Inflammatory macrophage treated with lipopolysaccharide for 4 hours (primary cell): ENCODE measurements at places on chromosomes 5 and 9.

GRCh38 chr9:82101475-82101874 is 112.9 kb downstream of the SPATA31D1 start:
- no peak for DNase-seq

- no peak for DNase-seq
Measured at GRCh38 chr5:166431456-166431855, 1860.0 kb upstream of the WWC1 start.

GRCh38 chr9:99140685-99141314 is 35.9 kb downstream of the TGFBR1 start:
- DNase-seq = peak; percentile 64

- DNase-seq = no peak
Measured at GRCh38 chr5:133154274-133155075, 102.7 kb downstream of the HSPA4 start.

- DNase-seq = no peak
Measured at GRCh38 chr9:131676431-131676972, 63.4 kb downstream of the RAPGEF1 start.

DNA sequence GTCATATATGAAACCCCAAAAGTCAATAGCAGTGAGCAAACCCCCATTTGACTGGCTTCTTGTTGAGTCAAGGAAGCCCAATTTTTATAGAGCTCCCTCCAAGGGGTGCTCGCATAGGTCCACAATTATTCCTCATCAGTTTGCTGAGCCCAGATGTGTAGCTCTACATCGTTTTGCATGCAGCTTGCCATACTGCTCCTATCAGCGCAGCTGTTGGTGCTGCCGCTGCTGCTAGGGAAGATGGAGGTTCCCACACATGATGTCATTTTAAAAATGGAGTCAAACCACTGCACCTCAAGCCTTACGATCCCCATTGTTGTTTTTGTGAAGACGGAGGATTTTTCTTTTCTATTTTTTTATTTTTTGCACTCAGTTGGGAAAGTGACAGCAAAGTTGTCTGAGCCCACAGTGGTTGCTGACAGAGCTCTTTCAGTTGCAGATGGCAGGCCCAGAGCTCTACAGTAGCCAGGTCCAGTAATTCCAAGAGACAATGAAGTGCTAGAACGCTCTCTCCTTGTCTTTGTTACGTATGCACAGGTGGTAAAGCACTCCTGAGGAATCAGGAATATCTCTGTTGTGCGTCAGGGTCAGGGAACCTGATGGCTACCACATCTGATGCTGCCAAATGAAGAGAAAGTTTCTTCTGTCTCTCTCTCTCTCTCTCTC is 23.2 kb upstream of the C5orf63 start:
- no peak for DNase-seq

GRCh38 chr5:147481376-147481775 is 28.5 kb downstream of the DPYSL3 start:
- DNase-seq = peak; percentile 73

GRCh38 chr9:15724016-15724415 is 171.2 kb downstream of the CCDC171 start:
- no peak for DNase-seq

- DNase-seq = no peak
Measured at GRCh38 chr5:102922799-102923477, 167.8 kb downstream of the PAM start.

- no peak for DNase-seq
Measured at GRCh38 chr9:136761545-136761981, 2.8 kb downstream of the LCN15 start.

GRCh38 chr9:87854580-87854955 is 28.1 kb upstream of the SPATA31E1 start:
- DNase-seq = no peak

DNA sequence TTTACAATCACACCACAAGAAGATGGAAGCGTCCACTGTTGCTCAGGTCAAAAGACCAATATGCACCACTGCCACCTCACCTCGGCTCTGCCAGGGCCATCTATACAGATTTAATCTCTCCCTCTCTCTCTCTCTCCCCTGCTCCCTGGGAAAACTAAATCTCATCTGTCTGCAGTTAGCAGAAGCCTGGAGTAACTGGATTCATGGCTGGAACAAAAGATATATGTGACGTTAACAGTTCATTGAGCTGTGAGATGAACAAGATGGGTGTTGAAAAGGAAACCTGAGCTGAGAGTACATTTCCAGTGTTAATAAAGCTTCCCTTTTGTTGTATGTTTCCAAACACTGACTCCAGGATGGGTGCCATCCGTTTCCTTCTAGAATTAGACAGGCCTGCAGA is 369.7 kb downstream of the CDK5RAP2 start:
- DNase-seq = no peak

DNA sequence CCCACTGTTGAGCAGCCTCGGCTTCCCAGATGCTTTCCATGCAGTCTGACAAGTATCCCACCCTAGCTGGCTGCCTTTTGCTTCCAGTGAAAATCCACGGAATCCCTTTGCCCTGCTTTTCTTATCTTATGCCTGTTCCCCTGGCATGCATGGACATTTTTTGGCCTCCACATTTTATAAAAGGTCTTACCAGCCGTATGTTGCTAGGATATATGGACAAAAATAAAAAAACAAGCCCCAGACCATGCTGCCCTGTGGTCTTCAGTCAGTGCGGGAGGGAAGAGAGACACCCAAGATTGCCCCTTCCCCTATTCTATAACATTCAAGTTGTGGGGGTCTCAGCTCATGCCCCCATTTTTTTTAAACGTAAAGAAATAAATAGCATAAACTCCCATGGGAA is 129.6 kb downstream of the COL23A1 start:
- DNase-seq = no peak

GRCh38 chr9:134101623-134102149 is 33.9 kb upstream of the BRD3 start:
- no peak for DNase-seq

GRCh38 chr9:136172412-136173079 is 32.4 kb downstream of the LHX3 start:
- no peak for DNase-seq

GRCh38 chr5:115626445-115626823 is 598 bp upstream of the TMED7 start:
- DNase-seq = no peak

DNA sequence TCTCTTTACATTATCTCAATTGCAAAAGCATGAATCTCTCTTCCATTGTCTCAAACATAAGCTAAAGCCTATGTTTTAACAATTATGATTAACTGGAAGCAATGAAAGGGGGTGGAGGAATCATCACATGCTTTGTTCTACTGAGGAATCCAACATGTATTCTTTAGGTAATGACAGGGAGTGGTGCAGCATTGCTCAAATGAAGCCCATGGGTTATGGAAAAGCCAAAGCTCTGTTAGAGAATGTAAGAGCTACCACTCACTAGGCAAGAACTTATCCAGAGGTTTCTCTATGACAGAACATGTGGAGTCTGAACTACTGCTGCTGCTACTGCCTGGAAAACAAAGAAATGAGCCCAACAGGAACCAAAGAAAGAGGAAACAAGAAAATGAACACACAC is 28.7 kb downstream of the KIF3A start:
- no peak for DNase-seq

- no peak for DNase-seq
Measured at GRCh38 chr5:84113246-84114105, 271.2 kb downstream of the EDIL3 start.

DNA sequence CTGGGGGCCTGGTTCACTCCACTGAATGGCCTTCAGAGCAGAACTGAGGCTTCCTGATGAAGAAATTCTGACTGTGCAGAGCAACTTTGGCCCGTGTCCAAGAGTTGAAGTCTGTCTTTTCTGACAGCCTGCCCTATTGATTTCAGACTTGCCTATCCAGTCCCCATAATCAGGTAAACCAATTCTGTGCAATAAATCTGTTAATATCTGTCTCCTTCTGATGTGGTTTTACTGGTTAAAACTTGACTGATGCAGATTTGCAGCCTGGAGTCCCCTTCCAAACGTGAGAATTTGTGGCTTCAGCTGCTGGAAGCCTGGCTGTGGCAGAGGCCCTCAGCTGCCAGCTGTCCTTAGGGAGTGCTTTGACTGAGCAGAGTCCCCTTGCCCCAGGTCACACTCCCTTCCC is 283.9 kb upstream of the ANKRD55 start:
- DNase-seq = peak; percentile 61

- DNase-seq = no peak
Measured at GRCh38 chr9:133729617-133730281, 8.4 kb downstream of the SARDH start.

DNA sequence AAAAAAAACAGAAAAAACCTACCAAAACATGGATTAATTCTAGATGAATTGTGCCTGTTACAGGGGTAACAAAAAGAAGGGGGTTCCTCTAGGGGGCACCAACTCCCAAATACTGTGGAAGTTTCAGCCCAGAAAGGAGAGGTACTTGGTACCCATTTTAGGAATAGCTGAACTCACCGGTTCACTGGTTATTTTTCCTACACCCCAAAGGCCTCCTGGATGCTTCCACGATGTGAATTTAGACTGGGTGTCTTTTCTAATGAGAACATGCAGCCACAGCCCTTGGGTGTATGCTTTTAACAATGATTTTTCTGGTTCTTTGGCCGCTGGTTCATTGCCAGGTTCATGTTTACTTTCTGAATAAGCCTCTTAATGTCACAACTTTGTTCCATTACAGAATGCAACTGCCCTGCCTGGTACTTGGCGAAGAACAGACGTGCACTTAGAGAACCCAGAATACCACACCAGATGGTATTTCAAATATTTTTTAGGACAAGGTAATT is 46.7 kb downstream of the GARNL3 start:
- no peak for DNase-seq

- no peak for DNase-seq
Measured at GRCh38 chr5:135434591-135435466, 12.3 kb downstream of the DCANP1 start.

DNA sequence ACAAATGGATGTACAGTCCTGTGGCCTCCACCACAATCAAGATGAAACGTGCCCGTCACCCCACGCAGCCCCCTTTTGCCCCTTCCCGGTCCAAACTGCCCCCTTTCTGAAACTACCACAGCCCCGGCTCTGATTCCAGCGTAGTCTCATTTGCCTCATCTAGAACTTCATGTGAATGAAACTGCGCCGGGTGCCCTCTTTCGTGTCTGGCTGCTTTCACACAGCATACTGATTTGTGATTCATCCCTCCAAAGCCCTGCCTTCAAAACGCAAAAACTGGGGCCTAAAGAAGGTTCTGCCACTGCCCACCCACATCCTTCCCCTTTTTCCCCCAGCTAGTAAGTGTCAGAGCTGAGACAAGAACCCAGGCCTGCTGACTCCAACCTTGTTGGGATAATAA is 31.5 kb upstream of the NCS1 start:
- DNase-seq = peak; percentile 80

- DNase-seq = no peak
Measured at GRCh38 chr5:98157368-98157767, 616.1 kb upstream of the RGMB start.

DNA sequence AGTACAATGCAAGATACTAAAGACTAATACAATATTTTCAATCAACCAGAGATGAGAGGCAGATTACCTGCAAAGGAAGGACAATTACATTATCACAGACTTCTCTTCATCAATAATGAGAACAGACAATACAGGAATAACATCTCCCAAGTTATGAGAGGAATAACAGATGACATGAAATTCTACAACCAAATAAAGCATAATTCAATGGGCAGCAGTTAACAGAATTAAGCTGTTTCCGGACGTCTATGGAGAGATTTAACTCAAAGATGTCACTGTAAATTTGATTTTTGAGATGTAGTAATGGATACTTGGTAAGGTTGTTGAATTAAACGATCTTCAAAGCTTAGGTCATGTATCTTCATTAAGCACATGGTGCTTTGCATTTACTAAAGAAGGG is 19.8 kb upstream of the PARP8 start:
- no peak for DNase-seq

DNA sequence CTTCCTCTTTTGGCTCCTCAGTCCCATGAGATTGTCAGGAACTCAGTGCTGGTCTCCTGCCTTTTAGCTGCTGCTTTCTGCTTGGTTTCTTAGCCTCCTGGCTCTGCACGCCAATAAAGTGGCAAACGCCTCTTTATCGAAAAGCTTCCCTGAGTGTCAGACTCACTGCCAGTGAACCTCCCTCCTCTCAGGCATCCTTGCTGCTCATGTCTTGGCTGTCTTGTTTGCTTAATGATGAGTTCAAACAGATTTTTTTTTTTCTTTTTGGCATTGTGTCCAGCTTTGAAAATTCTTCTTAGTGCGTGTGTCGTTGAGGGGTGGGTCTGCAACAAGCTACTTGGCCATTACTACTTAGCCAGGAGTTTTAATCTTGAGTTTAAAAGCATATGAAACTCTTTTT is 14.9 kb downstream of the RASGRF2 start:
- DNase-seq = no peak

DNA sequence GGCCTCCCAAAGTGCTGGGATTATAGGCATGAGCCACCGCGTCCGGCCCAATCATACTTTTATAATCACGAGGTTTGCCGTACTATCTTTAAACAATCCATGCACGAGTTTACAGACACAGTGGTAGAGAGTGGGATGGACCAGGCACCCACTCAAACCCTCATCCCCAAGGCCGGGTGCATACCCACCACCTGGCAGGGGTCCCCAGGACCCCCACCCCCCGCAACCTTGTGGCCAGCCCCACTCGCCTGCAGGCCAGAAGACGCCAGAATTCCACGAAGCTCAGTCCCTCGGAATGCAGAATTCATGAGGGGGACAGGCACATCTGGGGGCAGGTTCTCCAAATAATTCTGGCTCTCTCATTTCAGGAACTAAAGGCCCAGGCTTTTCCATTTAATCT is 17.1 kb downstream of the NACC2 start:
- no peak for DNase-seq

DNA sequence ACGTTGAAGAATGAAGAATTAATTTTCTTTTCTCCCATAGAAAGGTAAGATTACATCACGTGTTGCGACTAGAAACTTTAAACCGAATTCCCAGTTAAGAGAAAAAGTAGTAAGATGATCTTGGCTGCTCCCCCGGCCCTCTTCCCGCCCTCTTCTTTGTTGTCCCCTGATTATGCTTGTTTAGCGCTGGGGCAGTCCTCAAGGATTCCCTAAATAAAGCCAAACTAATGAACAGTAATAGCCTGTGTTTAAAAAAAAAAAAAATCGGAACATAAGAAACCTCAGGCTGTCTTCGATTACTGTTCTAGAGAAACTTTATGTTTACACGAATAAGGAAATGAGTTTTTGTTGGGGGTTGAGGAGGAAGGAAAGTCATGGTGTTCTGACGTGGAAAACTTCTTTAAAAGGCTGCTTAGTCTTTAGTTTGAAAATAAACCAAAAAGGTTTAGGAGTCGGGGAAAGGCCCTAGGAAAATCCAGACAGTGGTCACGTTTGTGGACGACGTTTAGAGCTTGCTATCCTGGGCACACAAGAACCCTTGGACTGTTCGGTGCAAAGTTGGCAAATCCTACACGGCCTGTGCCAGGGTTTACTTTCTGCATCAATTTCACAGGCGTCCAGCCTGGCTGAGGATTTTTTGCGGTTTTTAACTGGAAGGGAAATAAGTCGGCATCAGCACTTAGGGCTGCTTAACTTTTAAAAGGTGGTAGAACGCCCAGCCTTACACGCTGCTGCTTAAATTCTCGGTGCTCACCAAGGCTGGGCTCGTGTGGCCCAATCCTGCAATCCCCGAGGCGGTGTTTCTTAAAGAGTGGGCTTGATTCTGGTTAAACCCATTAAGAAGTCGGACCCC is 1.1 kb upstream of the MAT2B start:
- DNase-seq = peak; percentile 75
